Activated naive CD4-positive, alpha-beta T cell (primary cell): ENCODE measurements at places on chromosomes 11 and 22.

GRCh38 chr22:44601725-44602124 is 100.3 kb upstream of the PRR5 start:
- no peak for DNase-seq

DNA sequence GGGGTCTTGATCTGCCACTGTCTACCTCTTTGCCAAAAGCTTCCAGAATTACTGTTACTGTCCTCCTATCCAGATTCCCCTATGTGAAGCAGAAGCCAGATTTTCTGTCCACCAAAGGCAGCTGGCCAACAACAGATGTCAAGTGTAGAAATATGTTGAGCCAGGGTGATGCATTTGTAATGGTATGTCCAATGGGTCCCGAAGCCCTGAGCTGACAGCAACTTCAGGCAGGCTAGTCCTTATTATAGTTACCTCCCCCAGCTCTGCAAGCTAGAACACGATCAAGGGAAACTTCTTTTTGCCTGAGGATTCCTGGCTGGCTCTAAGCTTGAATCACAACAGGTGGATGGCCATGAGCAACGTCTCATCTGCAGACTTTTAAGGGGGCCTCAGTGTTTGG is 10.2 kb downstream of the PAMR1 start:
- no peak for DNase-seq

DNA sequence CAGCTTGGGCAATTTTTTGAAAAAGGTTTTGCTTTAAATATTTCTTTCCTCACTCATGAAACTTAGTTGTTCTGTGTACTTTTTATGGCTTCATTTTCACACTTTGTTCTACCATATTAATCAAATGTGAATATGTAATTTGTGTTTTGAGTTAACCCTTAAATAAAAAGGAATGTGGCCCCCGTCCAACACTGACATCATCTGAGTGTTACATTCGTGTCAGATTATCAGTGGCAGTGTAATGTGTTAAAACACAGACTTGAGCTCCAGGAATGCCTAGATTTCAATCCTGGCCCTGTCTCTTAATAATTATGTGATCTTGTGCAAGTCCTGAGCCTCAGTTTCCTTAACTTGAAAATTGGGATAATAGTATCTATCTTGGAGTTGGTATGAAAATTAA is 5.6 kb downstream of the RTN3 start:
- no peak for DNase-seq

GRCh38 chr11:125168918-125169456 is 4.4 kb downstream of the PKNOX2 start:
- DNase-seq: no peak

DNA sequence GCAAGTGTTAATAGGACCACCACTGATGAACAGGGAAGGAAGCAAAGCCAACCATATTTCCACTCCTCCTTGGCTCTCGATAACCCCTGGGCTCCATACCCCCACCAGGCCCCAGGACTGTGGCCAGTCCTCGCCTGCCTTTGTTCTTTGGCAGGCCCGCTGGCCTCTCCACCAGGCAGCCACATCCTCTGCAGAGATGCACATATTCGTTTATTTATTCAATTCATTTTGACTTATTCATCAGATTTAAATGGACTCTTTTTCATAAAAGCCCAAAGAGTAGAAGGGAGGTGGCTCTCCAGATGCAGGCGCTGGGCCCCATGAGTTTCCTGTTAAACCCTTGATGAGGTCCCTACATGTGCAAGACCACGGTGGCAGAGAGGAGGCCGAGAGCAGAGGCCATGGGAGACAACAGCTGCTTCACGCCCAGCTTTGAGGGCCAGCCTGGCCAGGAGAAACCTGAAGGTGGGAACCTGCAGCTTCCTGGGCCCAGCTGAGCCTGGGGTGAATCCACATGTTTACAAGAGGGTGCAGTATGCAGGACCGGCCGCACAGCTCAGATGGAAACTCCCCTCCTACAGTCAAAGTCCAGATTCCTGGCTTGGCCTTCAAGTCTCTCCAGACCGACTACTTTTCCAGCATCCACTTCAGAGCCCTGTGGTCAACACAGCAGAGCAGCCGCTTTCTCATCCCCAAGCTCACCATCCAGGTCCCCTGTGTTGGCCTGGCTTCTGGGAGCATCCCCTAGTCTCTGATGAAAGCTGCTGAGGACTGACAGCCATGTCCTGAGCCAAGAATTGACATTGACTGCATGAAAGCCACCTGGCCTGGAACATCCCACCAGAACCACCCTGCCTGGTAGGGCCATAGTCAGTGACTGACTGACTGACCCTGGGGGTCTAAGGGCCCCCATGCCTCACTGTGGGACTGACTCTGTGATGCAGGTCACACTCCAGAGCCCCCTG is 39.7 kb upstream of the CCND1 start:
- DNase-seq: no peak

DNA sequence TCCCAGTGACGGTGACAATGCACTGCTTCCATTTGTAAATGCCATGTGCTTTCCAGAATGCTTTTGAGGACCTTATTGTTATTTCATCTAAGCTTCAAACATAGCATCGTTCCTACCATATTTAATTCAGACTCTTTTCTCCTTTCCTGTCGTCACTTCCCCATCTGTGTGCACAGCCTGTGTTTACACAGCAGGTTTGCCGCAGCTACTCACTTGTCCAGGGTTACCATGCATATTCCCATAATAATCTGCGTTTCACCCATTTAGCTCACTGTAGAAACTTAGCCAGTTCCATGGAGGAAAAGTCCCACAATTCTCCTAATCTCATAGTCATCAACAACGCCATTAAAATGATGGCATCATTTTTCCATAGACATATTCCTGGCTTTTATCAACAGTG is 48.0 kb downstream of the FLI1 start:
- no peak for DNase-seq

DNA sequence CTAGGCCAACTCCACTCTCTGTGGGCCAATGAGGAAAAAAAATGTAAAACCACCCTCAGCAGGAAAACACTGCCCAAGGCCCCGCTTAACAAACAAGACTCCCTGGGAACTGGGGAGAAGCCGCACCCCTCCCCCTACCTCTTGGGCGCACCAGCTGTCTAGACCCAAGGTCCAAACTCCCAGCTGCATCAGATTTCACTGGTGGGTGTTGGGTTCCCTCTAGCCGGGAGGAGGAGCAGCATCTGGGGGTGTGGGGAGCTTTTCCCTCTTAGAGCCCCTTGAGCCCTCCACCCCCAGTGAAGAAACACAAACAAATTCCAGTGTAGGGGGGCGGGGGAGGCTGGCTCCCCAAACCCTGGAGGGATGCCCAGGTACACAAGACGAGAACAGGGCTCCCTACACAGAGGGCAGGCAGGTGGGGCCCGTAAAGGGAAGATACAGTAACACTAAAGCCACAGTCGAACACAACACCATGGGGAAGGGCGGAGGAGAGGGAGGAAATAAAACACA is 64.9 kb downstream of the NECTIN1 start:
- DNase-seq: no peak

DNA sequence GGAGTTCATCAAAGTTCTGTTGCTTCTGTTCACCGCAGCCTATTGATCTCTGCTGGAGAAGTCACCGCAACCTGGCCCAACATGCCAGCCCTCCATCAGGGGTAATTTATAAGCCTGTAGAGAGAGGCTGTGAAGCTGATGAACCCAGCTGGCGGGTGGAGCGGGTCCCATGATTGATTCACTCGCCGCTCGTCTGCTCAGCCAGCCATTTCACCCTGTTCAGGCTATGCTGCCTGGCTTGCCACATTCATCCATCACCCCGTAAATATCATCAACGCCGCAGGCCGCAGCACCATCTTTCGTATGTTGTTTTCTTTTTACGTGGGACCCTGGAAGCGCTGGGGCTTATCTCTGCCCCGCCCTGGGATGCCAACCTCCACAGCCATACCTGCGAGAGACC is 116.7 kb upstream of the OPCML start:
- DNase-seq: no peak

- DNase-seq: no peak
Observed at GRCh38 chr11:68090706-68091105, 30.5 kb downstream of the CHKA start.
